ENCODE measurements at places on chromosomes 3 and 15. TPM values are rescaled to one million over a fixed set of nuclear protein-coding genes. Genes with fewer than 3 reads are reported as not detected.

The GALNT15 gene
- not detected for polyA plus RNA-seq

The ITPKA gene
- 0.62 TPM for polyA plus RNA-seq

The ZNF774 gene
- 0.81 TPM for polyA plus RNA-seq

The ZFAND6 gene
- polyA plus RNA-seq: 43.7 TPM

The CYP19A1 gene
- not detected for polyA plus RNA-seq

- DNase-seq: no peak
Measured at GRCh38 chr15:71713191-71713809, 97.1 kb upstream of the NR2E3 start.

The NPAP1 gene
- not detected for polyA plus RNA-seq

DNA sequence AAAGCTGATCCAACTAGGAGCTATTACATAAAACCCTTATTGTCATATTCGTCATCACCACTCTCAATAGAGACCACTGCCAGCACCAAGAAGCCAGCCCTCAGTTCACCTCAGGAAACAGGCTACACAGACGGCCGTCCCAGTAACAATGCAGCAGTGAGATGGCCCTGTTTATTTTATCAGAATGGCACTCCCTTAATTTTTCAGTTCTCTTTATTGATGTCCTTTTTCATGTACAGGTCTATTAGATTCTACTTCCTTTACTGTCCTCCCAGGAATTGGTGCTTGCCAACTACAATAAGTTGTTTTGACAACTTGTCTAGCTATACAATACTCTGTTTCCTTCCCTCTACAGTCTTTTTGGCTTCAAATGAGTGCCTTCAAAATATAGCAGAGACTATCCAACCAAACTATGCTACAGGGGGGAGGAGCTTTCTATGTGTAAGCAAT is 272.5 kb downstream of the ZBTB20 start:
- DNase-seq: no peak

GRCh38 chr3:195739561-195740111 is 18.9 kb downstream of the MUC20 start:
- DNase-seq: no peak

GRCh38 chr15:96606617-96607016 is 276.1 kb downstream of the NR2F2 start:
- no peak for DNase-seq

DNA sequence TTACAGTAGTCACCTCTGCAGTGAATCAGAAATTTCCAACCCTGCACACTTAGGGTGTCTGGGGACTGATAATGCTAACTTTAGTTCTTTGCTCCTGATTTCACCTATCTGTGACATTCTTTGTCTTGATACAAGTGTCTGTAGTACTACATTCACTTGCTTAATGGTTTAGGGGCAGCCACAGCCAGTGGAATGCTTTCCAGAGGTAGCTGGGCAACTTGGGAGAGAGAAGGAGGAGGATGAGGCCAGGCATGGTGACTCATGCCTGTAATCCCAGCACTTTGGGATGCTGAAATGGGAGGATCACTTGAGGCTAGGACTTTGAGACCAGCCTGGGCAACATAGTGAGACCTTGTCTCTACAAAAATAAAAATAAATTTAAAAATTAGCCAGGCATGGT is 8.5 kb downstream of the BAHD1 start:
- DNase-seq: no peak

The SERPINI2 gene
- polyA plus RNA-seq: not detected

- DNase-seq: peak; percentile 84
Measured at GRCh38 chr15:70902107-70902506, 9.5 kb downstream of the LRRC49 start.

DNA sequence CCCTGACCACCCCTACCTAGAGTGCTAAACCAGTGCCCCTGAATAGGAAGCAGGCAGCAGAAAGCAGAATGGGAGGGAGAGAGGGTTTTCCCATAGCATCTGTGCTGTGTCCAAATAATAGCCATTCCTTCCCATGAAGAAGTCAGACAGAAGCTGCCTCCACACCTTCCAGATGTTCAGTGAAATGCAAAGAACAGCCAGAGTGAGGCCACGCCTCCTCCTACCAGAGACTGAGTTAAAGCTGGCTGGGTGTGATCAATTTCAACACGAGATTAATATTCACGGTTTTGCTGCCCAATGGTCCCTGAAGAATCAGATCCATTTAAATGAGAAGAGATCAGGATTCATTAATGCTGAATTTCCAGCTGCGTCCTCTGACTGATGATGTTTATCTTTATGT is 111.8 kb downstream of the SRGAP3 start:
- no peak for DNase-seq

The THSD4 gene
- 18.0 TPM for polyA plus RNA-seq

GRCh38 chr15:65383991-65384390 is 6.2 kb upstream of the IGDCC3 start:
- no peak for DNase-seq

- no peak for DNase-seq
Measured at GRCh38 chr3:176687754-176688153, 509.5 kb downstream of the TBL1XR1 start.

GRCh38 chr15:37756407-37756806 is 178.0 kb upstream of the TMCO5A start:
- DNase-seq: no peak

DNA sequence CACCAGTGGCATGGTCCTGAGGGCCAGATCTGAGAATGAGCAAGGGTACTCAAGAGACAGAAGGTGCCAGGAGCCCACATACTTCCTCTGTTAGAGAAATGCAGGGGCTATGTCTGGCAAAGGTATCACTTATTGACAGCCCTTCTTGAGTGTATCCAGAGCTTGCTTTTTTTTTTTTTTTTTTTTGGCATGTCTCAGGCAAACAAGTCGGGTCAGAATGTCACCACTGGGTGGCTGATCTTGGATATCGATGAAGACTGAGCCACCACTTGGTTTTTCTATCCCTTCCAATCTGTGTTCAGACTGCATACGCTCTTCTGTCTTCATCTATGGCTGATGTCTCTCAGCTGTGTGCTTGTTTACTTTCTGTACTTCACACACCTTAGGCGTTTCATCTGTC is 363.4 kb upstream of the C2CD4B start:
- no peak for DNase-seq

Data from foreskin keratinocyte (primary cell).